ENCODE measurements at places on chromosomes 3 and 15.

GRCh38 chr3:59180006-59180405 is 130.2 kb upstream of the CFAP20DC start:
- DNase-seq = no peak

GRCh38 chr3:43343185-43343584 is 56.8 kb downstream of the SNRK start:
- no peak for DNase-seq

- DNase-seq = no peak
These were observed 22.2 kb upstream of the MAP3K13 start for GRCh38 chr3:185340751-185341150.

DNA sequence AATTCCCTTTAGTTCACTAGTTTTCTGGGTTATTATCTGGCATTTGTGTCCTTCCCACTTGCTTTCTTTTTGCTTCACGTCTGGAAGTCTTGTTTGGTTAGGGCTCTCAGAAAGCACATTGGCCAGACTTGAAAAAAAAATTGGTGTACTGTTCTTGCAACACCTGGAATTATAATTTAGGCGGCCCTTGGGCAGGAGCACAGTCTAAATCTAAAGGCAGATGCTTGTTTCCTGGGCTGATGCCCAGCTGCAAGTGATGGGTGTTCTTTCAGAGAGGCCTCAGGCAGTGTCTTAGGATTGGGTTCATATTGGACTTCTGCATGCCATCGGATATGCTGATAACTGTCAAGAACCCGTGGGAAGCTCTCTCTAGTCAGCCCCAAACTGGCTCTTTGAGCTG is 521.5 kb downstream of the PDCD6IP start:
- DNase-seq = no peak

DNA sequence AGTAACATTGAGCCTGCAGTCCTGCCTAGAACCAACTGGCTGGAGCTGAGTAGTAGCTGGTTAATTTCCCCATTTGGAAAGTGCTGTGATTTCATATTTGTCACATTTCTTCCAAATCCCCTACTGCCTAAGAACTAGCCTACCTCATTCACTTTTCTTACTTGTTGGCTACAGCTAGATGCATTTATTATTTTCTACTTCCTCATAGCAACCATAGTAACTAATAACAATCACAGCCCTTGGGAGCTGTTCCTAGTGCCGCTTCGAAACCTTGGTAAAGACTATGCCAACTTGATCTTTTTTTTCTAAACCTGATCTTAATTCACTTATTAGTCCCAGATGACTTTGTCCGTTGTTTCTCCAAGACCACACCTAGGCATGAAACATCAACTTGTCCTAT is 240.3 kb downstream of the FGF12 start:
- no peak for DNase-seq

GRCh38 chr3:156670077-156670476 is 4.3 kb upstream of the TIPARP start:
- DNase-seq = no peak

- DNase-seq = no peak
These were observed 74.7 kb upstream of the GAP43 start for GRCh38 chr3:115548611-115549010.

DNA sequence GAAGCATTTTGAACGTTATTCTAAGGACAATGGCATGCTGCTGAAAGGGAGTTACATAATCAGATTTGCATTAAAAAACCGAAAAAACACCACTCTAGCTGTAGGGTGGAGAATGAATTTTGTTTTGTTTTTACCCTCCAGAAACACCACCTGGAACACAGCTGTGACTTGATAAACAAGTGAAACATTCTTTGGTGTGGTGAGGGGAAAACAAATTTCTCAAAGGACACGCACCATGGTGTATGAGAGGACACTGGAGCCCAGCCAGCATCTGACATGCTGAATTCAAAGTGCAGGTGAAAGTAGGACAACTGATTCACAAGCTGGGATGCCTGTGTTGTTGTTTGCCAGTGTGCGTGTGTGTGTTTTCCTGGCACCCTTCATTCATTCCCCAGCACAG is 554.5 kb upstream of the TBL1XR1 start:
- DNase-seq = no peak

- no peak for DNase-seq
These were observed 231.2 kb downstream of the BBX start for GRCh38 chr3:107753976-107754375.

GRCh38 chr15:39511000-39511915 is 69.6 kb upstream of the THBS1 start:
- DNase-seq = no peak

GRCh38 chr15:55532944-55533343 is 24.9 kb upstream of the DNAAF4 start:
- DNase-seq = no peak

DNA sequence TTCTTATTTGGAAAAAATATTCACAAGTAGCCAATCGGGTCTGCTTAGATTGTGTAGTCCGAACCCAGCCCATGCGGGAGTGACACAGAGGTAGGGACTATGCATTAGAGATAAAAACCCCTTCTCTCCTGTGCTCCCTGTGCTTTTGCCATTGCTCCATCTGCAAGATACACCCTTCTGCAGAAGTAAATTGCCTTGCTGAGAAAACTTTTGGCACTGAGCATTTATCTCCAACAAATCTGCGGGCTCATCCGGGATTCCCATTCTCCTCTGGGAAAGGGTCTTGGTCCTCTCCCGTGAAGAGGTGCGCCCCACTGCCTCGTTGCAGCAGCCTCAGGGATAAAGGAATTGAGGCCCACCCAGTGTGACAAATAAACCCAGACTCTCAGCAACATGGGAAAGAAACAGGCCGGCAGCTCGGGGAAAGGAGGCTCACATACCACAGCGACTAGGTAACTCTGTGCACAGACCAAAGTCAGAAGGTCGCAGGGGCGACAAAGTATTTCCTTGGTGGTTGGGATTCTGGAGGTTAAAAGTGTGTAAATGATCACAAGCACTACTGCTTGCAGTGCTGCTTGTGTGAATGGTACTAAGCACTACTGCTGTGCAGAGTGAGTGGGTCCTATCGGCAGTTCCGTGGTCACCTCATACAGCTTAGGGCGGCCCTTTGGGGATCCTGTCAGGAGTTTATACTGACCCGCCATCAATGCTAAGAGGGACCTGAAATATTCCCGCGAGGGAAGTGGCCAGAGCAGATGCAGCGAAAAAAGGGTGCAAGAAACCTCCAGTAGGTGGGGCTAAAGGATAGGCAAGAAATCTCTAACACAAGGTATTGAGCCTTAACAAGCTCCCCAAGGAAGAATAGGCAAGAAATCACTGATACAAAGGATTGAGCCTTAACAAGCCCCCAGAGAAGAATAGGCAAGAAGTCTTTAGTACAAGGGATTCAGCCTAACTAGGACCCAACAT is 54.3 kb downstream of the GSK3B start:
- DNase-seq = no peak

- DNase-seq = no peak
These were observed 5.1 kb downstream of the LINGO1 start for GRCh38 chr15:77627581-77627980.

GRCh38 chr15:32838820-32839219 is 121.0 kb downstream of the GREM1 start:
- DNase-seq = no peak

DNA sequence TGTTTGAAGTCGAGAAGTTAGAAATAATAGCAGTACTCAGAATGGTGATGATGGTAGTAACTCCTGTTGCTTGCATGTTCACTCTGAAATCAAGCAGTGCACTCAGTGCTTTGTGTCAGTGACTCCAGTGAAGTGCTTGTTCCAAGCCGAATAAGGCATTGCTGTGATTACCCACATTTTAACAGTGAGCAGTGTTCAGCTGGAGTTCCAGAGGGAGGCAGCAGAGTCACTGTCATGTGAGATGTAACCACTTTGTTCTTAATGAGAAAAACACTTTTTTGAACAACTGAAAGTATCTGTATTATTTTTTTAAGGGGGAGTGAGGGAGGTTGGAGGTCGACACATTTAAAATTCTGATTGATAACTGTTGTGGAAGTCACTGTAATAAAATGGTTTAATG is 3.7 kb downstream of the MDFIC2 start:
- no peak for DNase-seq

GRCh38 chr3:4570840-4571621 is 77.9 kb downstream of the ITPR1 start:
- DNase-seq = no peak

- DNase-seq = no peak
These were observed 21.4 kb downstream of the RAD54L2 start for GRCh38 chr3:51559961-51560360.

- no peak for DNase-seq
These were observed 1014.7 kb upstream of the CFAP20DC start for GRCh38 chr3:60064210-60065178.
